Activated gamma-delta T cell (primary cell): ENCODE measurements at places on chromosomes 1 and 21.
A peak's percentile ranks its signal among the peaks of the same experiment; 100 is the strongest.

- no peak for DNase-seq
Observed at GRCh38 chr1:195158091-195158490, 1450.1 kb downstream of the KCNT2 start.

GRCh38 chr1:11314959-11315358, 42.0 kb downstream of the UBIAD1 start:
- DNase-seq, result no peak

- no peak for DNase-seq
Observed at GRCh38 chr1:56435434-56436262, 143.7 kb downstream of the PLPP3 start.

DNA sequence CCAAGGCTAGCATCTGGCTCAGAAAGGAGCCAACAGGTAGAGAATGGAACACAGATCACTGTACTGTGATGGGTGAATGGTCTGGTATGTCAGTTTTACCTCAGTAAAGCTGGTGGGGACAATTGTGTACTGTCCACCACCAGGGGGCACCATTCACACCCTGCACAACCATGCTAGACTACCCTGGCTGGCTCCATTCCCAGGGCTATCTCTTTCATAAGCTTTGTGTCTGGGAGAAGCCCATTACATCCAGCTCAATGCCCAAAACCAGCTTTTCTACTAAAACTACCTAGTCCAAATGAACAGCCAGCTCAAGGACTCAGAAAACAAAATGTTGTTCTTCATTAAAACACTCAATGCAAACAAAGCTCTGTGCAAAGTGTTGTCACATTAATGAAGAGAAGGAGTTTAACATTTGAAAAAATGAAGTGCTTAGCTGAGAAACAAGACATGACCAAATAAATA, 62.0 kb upstream of the RASAL2 start:
- no peak for DNase-seq

DNA sequence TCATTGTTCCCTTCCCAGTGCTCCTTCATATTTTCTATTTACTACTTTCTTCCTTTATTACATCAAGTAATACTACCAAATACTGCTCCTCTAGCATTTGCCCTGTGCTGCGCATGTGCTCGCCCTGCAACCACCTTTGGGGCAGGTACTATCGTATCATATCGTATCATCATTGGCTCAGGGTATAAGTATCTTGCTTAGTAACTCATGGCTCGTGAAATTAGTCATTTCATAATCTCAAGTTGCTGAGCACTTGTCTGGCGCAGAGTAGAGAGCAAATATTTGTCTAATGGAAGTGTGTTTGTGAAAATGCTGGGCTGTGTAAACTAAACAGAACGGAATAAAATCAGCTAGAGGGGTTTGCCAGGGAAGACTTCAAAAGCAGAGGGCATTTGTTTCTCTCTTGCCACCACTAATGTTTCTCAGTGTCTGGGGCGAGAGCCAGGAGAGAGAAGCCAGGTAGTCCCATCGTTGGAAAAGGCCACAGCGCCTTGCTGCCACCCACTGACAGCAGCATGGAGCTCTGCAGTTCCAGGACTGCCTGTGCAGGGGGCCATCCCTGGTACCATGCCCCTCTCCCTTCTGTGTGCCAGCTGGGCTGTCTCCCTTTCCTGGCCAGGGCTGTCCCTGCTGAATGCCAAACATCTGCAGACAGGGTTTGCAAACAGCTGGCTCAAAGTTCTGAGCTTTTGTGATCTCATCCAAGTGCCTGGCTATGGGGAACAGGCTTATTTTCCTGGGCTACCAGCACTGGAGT, 20.0 kb upstream of the CPT2 start:
- no peak for DNase-seq

GRCh38 chr1:14698314-14698713, 99.8 kb downstream of the KAZN start:
- DNase-seq, result no peak

DNA sequence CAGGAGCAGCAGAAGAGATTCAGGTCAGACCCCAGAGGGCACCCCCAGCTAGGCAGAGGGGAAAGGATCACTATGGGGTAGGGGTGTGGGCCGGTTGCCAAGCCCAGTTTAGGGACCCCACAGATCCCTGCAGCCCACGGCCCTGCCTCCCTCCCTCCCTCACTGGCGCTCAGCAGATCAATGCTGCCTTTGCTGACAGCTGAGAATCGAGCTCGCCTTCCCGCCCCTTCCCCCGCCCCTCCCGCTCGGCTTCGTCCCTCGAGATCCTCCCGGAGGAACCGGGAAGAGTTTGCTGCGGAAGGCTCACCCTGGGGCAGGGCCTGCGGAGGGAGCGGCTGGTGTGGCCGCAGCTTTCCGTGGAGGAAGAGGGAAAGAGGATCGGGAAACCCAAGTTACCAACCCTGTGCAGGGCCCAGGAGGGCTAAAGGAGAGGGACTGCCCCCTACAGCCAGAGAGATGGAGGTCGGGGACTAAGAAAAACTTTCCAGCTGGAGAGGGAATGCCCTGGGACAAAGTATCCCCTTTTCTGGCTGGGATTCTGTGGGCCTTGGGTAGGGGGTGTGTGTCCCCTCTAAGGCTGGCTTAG, 1.1 kb upstream of the KCNQ4 start:
- DNase-seq, result no peak

DNA sequence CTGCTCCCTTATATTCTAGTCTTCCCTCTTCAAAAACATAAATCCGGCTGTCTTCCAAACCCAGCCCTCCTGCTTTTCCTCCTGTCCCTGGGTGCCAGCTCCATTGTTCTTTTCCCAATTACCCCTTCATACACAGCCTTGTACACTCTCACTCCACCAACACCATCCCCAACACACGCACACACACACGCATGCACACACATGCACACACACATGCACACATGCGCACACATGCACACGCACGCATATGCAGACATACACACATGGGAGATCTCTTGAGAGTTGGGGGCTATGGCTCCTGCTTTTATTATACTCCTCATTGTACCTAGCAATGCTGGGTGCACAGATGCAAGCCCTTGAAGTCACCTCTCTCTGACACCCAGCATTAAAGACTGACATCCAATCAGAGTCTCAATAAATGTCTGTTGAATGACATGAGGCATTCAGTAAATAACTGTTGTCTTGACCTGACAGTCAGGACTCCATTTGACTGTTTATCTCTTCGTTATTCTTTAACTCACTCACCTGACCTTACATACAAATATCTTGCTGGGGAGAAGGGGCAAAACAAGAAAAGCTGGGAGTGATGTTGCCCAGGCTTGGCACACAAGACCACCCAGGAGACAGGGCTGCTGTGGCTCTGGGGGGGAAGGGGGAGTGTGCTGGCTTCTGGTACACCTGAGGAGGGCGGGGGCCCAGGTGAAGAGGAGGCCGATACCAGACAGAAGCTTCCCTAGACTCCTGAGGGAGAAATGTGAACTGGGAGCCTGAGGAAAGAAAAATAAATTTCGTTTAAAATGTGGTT, 16.0 kb downstream of the ABCA4 start:
- no peak for DNase-seq

GRCh38 chr1:47907177-47907528, 90.0 kb downstream of the TRABD2B start:
- DNase-seq, result no peak

DNA sequence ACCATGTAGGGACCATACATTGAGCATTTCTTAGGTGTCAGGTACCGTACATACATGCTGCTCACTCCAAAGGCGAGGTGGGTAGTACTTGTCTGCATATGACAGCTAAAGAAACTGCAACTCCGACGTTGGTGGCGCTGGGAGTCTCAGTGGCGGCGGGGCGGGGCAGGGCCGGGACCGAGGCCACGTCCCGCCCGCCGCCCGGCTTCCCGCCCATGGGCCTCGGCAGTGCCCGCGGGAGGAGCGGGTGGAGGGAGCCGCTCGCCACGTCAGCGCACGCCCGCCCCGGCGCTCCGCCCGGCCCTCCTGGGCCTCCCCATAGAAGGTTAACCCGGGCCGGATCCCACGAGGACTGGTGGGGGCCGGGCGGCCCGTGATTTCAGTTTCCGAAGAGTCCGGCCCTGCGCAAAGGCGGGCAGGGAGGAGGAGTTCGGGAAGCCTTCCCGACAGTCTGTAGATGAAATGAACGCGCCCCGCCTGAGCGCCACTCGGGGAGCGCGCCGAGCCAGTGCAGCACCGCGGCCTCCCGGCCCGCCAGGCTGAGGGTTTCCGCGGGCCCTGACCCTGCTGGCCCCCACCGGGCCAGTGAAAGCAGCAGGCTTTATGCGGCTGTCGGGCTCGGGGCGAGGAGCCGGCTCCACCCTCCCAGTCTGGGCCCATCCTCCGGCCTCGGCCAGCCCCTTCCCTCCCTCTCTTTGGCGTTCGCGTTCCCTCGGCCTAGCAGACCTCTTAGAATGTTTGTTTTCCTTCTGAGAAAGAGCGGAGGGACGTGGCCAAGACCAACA, 119.9 kb upstream of the JUN start:
- DNase-seq, result peak; percentile 58

DNA sequence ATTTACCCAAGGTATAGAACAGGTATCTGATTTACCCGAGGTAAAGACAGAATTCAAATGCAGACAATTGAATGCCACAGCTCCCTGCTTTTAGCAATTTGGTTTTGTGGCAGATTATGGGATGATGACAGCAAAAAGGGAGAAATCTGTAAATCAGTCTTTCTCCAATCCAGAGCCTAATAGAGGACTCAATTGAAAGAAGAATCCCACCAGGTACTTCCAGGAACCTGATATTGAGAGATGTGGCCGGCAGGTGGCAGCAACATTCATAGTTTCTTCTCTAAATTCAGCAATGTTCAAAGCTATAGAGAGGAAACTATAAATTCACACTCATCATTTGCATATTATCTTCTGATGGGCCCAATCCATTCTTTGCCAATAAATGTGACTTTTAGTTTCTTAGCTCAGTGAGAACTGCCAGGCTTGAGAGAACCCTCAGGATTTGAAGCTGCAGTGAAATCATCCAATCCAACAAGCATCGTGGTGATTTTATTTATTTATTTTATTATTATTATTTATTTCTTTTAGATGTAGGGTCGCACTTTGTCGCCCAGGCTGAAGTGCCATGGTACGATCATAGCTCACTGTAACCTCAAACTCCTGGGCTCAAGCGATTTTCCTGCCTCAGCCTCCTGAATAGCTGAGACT, 9.8 kb upstream of the PHACTR4 start:
- DNase-seq, result no peak

GRCh38 chr1:71295350-71295749, 214.5 kb upstream of the ZRANB2 start:
- no peak for DNase-seq

- DNase-seq, result no peak
Observed at GRCh38 chr1:175158170-175158591, 34.4 kb downstream of the KIAA0040 start.

DNA sequence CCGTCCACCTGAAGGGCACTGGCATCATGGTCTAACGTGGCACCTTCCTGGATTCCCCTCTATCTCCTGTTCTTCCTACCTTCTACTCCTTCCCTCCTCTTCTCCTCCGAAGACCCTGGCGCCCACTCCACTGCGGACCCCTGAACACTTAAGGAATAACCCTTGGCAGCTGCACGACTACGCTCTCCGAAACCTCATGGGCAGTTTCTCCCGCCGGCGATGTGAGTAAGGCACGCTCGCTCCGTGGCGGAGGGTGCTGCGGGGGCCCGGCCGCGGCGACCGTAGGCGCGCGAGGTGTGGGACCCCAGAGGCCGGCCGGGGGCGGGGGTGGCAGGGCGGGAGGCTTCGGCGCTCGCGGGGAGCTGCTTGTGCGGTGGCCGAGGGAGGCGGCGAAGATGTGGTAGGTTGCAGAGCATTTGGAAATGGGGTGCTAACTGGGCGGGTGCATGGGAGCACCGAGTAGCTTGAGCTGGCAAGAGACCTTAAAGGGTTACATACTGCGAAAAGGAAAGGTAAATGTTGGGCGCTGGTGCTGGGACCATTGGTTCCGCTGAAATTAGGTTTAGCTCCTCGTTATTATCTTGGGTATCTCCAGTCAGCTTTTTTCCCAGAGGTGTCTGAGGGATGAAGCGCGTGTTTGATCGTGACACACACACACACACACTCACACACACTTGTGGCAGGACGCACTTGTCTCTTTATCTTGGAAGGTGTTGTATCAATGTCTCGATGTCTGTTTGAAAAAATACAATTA, 876 bp downstream of the LRRC7 start:
- no peak for DNase-seq

DNA sequence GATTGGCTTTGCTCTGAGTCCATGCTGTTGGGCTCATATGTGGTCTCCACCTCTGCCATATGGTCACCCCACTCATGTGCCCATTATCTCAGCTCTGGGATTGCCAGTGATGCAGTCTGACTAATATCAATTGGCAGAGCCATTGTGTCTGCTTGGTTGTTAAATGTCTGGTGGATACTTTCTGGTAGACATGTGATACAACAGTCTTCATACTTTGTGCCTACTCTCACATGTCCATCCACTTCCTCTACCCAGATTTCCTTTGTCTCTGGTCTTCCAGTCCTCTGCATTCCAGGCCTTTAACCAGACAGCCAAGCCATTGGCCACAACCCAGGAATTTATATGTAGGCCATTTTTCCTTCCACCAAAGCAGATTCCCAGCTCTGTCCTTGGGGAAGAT, 30.8 kb upstream of the DIPK1A start:
- no peak for DNase-seq
